GM12892 (cell line): ENCODE measurements at places on chromosomes 11 and 22.
A peak's percentile ranks its signal among the peaks of the same experiment; 100 is the strongest.

- no peak for DNase-seq
Measured at GRCh38 chr11:62399172-62399877, 19.5 kb upstream of the SCGB1A1 start.

- peak; percentile 52 for DNase-seq
Measured at GRCh38 chr11:66081505-66081904, 11.4 kb downstream of the PACS1 start.

GRCh38 chr11:306645-307371 lies 808 bp upstream of the IFITM2 start:
- no peak for DNase-seq

- DNase-seq, result no peak
Measured at GRCh38 chr22:17569971-17570511, 6.7 kb downstream of the SLC25A18 start.

DNA sequence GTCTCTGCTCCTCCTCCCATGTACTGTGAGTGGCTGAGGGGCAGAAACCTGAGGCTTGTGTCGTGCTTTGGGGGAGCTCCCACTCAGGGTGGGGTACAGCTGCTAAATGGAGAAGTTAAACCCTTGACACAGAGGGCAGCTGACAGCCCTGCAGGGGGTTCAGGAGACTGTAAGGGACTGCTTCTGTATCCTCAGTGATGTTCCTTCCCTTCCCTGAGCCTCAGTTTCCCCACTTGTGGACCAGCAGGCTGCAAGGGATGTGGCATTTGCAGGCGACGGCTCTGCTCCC lies 15.6 kb downstream of the SYNGR1 start:
- DNase-seq, result no peak

- DNase-seq, result no peak
Measured at GRCh38 chr11:107044503-107044902, 26.2 kb upstream of the GUCY1A2 start.

DNA sequence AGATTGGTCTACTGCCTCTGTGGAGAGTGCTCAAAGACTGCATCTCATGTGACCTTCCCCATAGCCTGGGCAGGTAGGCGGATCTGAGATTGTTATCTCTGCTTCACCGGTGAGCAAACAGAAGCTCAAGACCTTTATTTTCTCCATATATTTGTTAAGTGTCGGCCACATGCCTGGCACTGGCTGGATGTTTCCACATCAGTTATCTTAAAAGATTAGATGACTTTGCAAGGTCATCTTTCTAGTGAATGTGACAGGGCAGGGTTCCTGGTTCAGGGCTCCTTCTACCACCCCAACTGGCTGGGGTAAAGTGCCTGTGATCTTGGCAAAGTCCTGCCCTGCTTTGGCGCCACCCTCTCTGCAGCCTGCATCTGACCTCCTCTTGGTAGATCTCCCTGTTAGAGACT lies 125.0 kb downstream of the CCDC81 start:
- no peak for DNase-seq

GRCh38 chr11:85745626-85746025 lies 59.6 kb upstream of the CCDC89 start:
- DNase-seq, result no peak

GRCh38 chr11:772429-773390 lies 4.6 kb downstream of the GATD1 start:
- no peak for DNase-seq

DNA sequence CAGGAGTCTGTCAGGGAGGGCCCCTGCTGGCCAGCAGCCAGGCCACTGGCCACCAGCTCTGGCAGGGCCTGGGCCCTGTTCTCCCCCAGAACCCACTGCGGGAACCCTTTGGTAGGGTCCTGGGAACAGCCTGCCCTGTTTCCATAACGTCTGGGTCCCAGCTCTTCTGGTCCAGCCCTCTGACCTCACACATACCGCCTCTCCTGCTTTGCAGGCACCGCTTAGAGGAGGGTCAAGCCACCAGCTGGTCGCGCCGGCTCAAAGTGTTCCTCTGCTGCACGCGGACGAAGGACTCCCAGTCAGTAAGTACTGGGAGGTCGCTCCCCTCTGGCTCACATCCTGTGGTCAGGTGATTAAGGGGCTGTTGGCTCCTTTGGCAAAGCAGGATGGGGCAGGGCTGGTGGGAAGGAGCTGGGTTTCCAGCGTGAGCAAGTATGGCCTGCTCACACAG lies 26.6 kb upstream of the MYRF start:
- DNase-seq, result no peak

DNA sequence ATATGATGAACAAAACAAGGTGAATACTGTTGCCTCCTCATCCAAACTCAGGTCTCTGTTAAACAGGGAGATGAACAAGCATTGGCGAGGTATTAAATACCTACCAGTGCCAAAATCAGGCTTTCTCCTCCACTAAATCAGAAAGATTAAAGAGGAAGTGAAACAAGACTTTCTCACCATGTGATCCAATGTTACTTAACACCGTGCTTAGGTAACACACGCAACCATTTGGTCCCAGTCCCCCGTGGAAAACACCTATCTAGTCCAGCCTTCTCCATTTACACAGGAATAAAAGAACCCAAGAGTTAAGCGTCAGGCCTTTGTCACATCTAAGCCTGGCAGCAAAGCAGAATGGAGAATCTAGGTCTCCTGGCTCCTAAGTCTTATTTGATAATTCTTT lies 34.5 kb downstream of the TENM4 start:
- DNase-seq, result peak; percentile 17

DNA sequence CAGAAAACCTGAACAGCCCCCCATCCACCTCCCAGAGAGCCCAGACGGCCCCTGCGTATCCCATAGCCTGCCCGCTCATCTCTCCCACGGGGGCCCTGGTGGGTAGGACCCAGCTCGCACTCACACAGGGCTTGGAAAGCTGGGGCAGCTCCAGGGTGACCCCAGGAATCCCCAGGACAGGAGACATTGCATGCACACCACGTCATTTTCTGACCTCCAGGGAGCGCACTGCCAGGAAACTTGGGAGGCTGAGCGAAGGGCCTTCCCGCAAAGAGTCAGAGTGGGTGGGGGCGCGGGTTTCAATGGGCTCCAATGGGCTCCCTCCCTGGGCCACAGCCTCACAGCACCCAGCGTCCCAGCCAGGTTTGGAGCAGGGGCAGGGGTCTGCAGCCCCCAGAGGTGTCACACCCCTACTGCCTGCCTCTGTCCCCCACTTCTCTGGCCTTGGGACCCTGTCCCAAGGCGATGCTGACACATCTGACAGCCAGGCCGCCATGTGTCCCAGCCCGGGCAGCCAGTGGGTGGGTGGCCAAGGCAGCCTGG lies 8.2 kb upstream of the SYT8 start:
- peak; percentile 45 for DNase-seq

- peak; percentile 9 for DNase-seq
Measured at GRCh38 chr11:66362481-66363147, 8.9 kb downstream of the SLC29A2 start.

GRCh38 chr22:47804281-47804680 lies 1041.8 kb downstream of the TBC1D22A start:
- no peak for DNase-seq

DNA sequence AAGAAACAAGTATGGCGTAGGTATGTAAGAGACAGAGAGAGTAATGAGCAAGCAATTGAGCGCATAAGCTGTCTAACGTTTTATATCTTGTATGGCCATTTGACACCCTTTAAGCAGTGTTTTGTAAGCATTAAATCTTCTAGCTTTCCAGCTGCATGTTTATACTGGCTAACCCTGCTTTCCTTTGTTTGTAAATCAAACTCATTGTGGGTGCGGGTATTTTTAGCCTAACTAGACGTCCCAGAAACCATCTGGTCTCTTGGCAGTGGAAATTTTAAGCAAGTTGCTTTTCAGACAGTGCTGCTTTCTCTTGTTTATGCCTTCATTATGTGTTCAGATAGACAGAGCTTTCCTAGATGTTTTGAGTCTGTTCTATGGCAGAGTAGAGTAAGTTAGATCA lies 73.5 kb downstream of the RNF169 start:
- DNase-seq, result no peak

GRCh38 chr11:95231881-95232605 lies 1.0 kb upstream of the SESN3 start:
- DNase-seq, result no peak

DNA sequence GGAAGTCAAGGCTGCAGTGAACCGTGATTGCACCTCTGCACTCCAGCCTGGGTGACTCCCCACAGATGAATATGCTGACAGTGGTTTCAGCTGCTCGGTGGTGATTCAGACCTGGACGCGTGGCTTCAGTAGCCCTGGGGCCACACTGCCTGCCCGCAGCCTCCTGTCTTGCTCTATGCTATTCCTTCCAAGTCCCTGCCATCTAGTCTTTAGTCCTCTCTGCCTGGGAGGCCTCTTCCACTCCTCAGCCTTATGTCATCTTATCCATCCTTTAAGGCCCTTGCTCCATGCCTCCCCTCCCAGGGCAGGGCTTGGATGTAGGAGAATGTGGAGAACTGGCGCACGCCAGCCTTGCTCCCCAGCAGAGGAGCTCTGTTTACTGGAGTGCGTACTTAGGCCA lies 23.0 kb downstream of the YDJC start:
- DNase-seq, result no peak

GRCh38 chr11:26620282-26621045 lies 48.4 kb upstream of the MUC15 start:
- DNase-seq, result no peak

DNA sequence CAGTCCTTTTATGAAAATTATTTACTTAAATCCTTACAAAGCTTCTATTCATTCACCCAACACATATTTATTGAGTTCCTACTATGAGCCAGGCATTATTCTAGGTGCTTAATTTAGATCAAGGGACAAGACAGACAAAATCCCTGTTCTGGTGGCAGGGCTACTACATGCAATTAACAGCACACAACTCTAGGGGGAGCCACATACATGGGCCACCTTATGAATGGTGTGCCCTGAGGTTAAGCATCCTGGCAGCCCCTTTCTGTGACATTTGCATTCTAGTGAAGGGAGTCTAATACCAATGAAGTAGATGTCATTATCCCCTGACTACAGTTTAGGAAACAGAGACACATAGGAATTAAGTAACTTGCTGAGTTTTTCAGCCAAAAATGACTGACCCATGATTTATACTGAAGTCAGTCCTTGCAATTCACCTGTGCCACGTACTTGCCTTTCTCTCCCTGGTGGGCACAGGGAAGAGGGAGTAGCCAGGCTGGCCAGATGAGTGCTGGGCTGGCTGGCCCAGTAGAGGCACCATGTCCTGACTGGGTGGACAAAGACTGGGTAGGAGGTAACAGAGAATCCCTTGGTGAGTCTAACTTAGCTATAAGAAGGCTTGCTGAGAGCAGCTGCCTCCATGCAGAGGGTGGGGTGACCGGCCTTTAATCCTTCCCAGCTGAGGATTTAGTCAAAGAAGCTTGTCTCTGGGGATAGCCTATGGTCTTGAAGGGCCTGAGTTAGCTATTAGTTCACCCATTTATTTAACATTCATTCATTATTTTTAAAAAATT lies 52.0 kb upstream of the ELF5 start:
- DNase-seq, result no peak

DNA sequence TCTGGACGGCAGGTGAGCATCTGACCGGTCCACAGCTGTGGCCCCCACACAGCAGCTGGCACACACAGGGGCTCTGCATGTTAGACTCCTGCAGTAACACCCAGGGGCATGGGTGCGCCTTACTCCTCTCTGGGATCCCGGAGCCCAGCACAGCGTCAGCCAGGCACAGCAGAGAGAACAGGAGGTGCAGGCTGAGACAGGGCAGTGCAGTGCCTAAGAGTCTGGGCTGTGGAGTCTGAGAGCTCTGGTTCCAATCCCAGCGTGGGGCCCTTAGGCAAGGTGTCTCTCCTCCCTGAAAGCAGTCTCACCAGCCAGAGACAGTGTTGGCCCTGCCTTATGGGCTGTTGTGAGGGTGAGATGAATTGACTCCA lies 2.3 kb downstream of the NUDT8 start:
- no peak for DNase-seq

- DNase-seq, result no peak
Measured at GRCh38 chr11:92550411-92550810, 325.8 kb downstream of the FAT3 start.

DNA sequence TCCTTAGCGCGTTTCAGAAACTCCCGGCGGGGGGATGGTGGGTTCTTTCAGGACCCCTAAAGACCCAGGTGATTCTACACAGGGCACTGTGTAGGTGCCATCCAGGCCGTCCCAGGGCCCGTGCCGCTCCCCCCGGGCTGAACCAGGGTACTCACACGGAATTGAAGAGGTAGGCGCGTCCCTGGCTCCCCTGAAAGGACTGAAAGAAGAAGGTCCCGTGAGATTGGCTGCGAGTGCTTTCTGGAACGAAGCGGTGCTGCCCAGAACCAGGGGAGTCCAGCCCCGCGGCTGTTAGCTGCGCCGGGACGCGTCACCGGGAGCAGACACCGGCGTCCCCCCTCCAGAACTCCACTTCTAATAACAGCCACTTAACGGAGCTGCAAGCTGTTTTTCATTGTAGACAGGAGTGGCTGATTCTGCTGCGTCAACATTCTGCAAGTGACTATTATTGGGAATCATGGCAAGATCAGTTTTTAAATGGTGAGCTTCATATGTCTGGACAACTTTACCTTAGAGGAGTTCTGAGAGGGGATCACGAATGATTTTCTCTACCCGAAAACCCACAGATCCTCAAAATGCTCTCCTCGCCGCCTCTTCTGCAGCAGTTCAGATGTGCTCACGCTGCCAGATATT lies 31.8 kb downstream of the YPEL1 start:
- DNase-seq, result no peak

DNA sequence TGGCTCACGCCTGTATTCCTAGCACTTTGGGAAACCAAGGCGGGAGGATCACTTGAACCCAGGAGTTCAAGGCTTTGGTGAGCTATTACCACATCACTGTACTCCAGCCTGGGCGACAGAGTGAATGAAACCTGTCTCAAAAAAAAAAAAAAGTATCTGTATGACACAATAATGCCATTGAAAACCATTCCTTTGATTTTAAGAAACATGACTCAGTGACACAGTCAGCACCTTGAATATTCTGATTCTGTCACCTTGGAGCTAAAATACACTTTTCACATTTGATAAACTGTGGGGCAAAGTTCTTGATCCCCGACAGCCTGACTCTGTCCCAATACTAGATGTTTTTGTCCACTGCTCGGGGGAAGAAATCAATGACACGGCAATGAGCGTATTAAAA lies 16.7 kb upstream of the ELFN2 start:
- DNase-seq, result no peak
